IMR-90 (cell line): ENCODE measurements at places on chromosomes 2 and 18. TPM values are rescaled to one million over a fixed set of nuclear protein-coding genes. Genes with fewer than 3 reads are reported as not detected.
A peak's percentile ranks its signal among the peaks of the same experiment; 100 is the strongest.

Gene BOLL
- polyA plus RNA-seq, result not detected in 2 replicates

DNA sequence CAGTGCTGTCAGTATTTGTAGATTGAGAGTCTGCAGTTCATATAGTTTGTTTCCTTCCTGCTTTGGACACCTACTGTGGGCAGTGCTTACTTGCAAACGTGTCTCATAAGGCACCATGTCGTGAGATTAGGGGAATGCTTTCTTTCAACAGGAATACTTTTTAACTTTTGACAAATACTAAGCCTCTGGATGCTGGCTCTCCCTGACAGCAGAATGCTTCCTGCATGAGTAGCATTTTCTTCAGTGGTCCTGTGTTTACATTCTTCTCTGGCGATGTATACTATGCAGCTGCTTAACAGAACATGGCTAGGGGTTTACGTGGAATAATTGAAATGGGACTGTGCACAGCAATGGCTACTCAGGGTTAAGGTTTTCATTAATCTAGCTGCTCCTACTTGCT is 807.5 kb downstream of the MBD2 start:
- DNase-seq, result no peak

- no peak for DNase-seq
Measured at GRCh38 chr2:46780411-46780800, 135.2 kb downstream of the MCFD2 start.

Gene LRRTM4
- polyA plus RNA-seq, result not detected in 2 replicates

DNA sequence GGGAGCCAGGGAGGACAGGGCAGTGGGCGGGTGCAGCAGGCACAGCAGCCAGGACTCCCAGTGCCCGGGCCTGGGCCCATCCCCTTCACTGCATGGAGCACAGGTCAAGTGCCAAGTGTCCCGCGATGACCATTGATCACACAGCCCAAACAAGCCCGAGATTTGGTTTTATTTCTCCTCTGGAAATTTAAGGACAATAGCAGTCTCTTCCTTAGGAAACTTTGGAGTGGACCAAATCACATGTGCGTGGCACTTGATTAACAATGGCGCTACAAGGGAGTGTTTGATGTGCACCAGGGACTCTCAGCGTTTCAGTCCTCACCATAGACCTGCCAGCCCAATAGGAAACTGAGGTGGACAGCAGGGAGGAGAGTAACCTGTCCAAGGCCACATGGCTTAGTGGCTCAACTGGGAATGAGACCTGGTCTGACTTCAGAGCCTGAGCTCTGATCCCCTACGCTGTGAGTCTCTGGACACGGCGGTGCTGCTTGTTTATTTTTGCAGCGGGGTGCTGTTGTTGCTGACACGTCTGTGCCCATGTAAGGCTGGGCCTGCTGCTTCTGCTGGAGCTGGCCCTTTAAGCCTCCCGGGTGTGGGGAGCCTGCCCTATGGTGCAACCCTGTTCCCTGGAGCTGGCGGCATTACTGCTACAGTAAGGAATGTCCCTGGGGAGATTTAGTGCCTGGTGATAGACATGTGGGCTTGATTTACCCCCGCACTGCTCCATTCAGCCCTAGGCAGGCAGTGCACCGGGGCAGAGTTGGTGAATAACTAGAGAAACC is 194.2 kb downstream of the INHBB start:
- peak; percentile 92 for DNase-seq

Gene IL1RL1
- polyA plus RNA-seq, result 0.14 TPM in 1 of 2 replicates, not detected in the other

DNA sequence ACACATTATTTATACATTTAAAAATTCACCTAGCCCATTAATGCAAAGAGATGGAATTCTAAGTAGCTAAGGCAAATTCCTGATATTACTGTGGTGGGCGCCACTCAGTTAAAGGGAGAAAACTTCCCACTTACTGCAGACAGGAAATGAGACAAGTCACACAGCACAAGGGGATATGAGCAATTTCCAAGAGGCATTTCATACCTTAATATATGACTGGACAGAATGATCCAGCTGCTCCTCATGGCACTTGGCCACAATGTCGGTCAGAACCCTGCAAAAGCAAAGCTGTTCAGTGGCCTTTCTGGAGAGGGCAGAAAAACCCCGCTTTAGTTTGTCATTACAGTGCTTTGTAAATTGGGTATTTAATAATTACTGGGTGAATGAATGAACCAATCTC is 121.4 kb upstream of the CCDC195 start:
- DNase-seq, result peak; percentile 95

Gene HOXD9
- not detected in 2 replicates for polyA plus RNA-seq

DNA sequence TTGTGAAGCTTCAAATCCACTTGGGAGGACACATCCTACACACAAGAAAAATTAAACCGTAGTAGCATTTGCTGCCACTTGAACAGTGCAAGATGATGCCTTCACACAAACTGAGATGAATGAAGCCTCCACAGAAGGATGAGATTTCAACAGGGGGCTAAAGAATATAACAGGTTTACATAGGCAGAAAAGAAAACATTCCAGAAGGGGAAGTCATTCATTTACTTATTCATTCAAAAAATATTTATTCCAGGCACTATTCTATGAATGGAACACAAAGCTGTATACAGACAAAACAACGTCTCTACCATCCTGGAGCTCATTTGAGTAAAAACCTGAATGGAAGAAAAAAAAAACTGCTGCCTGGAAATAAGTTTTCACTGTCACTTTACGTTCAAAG is 170.5 kb downstream of the CDH20 start:
- peak; percentile 11 for DNase-seq

DNA sequence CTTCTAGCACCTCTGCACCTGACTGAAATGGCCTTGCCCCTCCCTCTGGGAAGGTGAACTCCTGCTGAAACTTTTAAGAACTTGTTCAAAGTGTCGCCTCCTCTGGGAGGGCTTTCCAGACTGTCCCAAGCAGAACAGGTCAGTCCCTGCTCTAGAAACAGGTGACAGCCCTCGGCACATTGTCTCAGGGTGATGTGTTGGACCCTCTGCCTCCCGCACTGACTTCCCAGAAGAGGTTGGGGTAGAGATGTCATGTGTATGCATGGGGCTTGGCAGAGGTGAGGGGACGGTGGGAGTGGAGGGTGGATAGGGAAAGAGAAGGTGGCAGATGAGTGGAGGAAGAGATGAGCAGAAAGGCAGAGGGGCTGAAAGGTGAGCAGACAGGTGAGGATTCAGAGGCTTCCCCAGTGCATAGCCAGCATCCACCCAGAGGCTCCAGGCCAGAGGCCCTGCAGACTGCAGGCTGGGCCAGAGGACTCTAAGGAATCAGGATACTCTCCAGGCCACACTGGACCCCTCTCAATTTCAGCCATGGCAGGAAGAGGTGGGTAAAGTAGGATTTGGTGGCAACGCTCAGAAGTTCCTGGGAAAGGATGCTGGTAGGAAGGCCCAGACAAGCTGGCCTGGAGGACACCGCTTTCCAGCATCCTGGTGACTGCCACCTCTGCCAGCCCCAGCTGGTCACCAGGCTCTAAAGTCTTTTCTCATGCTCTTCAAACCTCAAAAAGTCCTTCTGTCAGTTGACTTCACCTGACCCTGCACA is 24.8 kb upstream of the TNS1 start:
- DNase-seq, result no peak

Gene GREB1
- 0.05 TPM in 1 of 2 replicates, not detected in the other for polyA plus RNA-seq

DNA sequence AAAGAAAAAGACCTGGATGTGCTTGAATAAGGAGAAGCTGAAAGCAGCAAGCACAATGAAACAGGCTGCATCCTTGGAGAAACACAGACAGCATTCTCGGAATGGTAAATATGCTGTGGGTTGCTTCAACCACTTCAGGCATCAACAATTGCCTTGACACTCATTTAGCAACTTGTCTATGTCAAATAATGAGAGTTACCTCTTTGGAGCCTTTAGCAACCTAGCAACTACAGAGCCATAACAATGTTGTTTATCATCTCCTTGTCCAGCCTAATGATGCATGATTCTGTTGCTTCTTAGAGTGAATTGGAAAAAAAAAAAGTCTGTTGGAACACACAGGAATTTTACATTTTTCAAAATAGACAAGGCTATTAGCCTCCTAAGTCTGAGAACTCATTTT is 410.6 kb downstream of the PIK3C3 start:
- DNase-seq, result no peak

DNA sequence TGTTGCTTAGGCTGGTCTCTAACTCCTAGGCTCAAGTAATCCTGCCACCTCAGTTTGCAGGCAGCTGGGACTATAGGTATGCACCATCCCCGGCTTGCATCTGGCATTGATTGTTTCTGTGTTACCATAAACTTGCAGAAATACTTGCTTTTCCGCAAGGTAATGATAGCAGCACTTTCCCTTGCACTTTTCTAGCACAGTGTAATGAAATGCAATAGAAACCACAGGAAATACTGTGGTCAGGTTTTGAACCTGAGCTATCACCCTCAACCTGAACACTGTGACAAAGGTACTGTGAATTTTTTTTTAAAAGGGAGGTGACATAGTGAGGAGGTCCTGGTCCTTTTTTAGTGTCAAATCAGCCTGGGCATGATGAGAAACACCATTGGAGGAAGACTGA is 38.3 kb downstream of the DHRS9 start:
- DNase-seq, result no peak

Gene SOWAHC
- polyA plus RNA-seq, result 3.2 and 3.4 TPM in 2 replicates

DNA sequence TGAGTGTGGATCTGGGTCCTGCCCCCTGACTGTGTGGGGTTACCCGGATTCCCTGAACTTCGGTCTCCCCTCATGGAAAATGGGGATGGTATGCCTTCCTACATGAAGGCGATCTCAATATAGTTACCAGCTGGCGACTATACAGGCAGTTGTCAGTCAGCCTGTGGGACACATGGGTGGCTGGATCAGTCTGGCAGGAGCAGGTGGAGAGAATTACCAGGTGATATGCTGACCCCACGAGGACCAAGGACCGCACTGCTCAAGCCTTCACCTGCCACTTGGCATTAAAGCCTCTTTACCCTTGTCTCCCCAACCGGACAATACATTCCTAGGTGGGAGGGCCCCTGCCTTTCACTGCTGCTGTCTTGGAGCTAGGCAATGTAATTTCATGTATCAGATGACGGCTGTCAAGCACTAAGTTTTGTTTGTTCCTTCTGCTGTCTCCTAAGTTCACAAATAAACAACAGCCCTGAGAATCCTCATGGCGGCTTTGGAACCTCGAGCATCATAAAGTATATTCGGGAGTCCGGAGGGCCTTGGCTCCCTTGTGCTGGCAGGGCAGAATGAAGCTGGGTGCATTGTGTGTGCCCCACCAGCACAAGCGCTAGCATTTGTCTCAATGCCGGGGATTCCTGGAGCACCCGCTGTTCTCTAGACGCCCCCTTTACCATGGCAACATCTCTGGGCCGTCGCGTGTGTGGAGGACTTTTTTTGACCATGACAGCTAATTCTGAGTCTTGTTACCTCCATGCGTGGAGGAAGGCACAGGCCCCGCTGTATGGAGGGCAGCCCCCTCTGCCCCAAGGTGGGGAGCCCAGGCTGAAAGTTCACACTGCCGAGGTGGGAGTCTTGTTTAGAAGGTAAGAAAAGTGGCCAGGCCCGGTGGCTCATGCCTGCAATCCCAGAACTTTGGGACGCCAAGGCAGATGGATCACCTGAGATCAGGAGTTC is 48.6 kb downstream of the PDCL3 start:
- no peak for DNase-seq

DNA sequence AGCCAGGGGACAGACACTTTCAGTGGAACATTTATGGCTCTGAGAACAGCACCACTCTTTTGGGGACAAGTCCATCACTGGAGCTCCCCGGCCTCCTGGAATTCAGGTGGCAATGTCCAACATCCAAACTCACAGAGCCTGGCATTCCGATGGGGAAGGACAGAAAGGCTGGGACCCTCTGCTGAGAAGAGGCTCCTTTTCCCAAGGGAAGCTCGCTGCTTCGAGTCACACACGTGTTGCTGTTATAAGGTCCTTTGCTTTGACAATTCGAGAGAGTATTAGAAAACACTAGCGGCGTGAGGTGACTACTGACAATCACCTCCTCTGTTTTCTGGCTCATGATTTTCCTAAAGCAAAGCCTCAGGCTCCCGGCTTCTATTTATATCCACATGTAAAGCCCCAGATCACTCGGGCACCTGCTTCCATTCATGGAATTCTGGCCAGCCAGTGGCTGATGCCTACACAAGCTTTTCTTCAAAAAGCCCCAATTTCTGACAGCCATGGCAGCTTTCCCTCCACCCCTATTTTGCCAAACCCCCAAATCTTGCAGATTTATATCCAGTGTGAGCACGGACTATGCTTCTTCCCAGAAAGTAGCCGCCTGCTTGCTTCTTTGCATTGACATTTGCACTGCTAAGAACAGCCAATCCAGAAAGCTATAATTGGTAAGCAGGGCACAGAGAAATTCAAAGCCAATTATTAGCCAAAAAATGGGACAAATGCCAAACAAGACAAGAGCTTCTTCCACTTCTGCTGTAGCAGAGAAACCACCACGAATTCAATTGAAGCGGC is 67.3 kb downstream of the NDUFA10 start:
- no peak for DNase-seq

GRCh38 chr18:61637905-61638595 is 254.8 kb downstream of the RNF152 start:
- no peak for DNase-seq

Gene IL37
- 0.15 TPM in 1 of 2 replicates, not detected in the other for polyA plus RNA-seq

GRCh38 chr2:212956665-212957607 is 194.5 kb downstream of the IKZF2 start:
- no peak for DNase-seq

- peak; percentile 96 for DNase-seq
Measured at GRCh38 chr2:204550751-204551511, 5.7 kb downstream of the PARD3B start.

- no peak for DNase-seq
Measured at GRCh38 chr2:134745023-134745422, 26.2 kb upstream of the TMEM163 start.

DNA sequence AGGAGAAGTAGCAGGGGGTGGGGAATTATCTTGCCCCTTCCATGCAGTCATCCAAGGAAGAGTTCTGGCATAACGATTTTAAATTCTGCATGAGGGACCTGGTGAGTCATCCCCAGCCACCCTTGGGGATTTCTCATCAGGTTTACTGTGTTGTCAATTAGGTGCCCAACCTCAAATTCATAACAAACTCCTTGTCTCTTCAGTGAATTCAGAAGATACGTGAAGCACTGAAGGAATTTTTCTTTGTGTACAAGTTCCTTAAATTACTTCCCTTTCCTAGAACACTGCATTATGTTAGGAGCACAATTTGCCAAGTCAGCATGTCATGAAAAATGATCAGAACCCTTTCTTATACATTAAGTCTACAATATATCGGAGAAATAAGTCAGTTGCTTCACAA is 70.8 kb upstream of the NOSTRIN start:
- no peak for DNase-seq

GRCh38 chr2:233702238-233702637 is 9.5 kb downstream of the UGT1A6 start:
- DNase-seq, result no peak

GRCh38 chr2:118105497-118105896 is 17.2 kb downstream of the INSIG2 start:
- no peak for DNase-seq

- no peak for DNase-seq
Measured at GRCh38 chr18:78698914-78699313, 280.7 kb upstream of the SALL3 start.

GRCh38 chr18:70271742-70272141 is 17.1 kb upstream of the SOCS6 start:
- DNase-seq, result no peak
